ENCODE measurements at places on chromosomes 1 and 21.

DNA sequence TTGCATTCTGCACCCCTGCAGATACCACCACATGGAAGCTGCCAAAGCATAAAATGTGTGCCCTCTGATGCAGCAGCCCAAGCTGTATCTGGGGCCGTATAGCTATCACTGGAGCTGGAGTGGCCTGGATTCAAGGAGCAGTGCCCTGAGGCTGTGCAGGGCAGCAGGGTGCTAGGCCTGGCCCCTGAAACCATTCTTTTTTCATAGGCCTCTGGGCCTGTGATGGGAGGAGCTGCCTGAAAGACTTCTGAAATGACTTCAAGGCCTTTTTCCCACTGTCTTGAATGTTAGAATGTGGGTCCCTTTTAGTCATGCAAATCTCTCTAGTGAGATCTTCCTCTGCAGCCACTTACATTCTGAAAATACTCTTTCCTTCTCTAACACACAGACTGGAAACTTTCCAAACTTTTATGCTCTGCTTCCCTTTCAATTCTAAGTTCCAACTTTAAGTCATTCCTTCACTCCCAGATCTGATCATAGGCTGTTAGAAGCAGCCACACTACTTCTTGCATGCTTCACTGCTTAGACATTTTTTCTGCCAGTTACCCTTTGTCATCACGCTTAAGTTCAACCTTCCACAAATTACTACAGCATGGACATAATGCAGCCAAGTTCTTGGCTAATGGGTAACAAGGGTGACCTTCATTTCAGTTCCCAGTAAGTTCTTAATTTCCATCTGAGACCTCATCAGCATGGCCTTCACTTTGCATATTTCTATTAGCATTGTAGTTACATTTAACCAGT lies 42.4 kb downstream of the DRAM2 start:
- no peak for DNase-seq

DNA sequence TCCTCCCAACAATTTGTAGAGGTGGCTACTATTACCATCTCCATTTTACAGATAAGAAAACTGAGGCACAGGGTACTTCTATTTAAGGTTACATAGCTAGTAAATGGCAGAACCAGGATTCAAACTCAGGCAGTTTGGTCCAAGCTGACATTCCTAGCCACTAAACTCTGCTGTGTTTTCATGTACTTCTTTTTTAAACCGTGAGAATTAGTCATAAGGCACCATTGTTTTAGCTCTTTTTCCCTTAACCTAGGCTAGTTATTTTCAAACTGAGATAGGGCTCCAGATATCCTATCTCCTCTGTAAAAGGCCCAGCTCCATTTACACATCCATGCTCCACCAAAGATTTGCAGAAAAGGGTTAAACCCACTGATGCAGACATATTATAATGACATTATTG lies 92.9 kb downstream of the PTPN14 start:
- DNase-seq = no peak

- DNase-seq = peak; percentile 44
These were observed 22.5 kb downstream of the MYOG start for GRCh38 chr1:203063287-203063686.

- DNase-seq = no peak
These were observed 61.2 kb downstream of the RGS4 start for GRCh38 chr1:163130225-163130856.

DNA sequence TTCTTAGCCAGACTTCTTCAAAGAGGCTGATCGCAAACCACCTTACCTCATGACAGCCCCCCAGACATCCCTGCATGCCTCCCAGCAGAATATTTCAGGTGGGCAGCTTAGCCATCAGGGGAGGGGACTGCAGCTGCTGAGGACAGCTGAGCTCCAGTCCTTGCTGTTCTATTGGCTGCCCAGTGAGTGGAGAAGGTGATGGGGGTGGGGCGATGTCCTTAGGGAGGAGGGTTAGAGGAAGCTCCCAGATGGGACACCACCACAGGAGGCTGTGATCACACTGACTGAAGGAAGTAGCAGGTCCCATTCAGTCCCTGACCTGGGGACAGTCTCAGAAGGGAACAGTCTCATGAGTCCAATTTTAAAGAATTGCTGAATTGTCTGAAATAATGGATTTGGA lies 38.3 kb downstream of the GJA5 start:
- DNase-seq = no peak

GRCh38 chr1:13855554-13855953 lies 155.6 kb downstream of the PRDM2 start:
- no peak for DNase-seq

GRCh38 chr1:214856843-214857242 lies 225.7 kb upstream of the KCNK2 start:
- no peak for DNase-seq

DNA sequence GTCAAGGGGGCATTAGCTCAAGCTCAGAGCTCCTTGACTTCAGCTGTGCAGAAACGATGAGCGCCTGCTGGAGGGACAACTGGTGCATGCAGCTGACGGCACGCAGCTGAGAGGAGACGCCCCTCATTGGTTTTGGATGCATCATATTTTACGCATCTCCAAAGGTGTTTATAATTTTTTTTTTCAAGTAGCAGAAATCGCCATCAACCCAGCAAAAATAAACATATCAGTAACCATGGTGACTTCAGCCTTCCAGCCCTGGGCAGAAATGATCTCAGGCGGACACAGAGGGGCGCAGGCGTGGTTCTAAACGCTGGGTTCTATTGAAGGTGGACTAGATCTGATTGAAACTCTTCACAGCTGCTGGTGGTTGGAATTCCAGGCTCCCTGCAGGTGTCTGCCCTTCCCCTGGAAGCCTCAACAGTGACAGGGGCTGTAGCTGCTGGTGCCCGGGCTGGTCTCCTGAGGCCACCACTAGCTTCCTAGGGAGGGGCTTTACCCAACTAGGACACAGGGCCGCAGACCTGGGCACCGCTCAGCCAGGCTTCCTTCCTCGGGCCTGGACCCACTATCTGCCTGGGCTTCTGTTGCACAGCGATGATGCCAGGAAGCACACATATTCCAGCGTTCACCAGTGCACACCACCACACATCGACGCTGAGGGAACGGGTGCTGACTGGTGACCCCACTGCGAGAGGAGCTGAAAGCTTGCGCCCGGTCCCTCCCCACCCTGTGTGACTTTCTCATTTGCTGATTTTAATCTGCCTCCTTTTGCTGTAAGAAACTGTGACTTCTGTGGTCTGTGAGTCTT lies 63.7 kb upstream of the ABCG1 start:
- DNase-seq = no peak

DNA sequence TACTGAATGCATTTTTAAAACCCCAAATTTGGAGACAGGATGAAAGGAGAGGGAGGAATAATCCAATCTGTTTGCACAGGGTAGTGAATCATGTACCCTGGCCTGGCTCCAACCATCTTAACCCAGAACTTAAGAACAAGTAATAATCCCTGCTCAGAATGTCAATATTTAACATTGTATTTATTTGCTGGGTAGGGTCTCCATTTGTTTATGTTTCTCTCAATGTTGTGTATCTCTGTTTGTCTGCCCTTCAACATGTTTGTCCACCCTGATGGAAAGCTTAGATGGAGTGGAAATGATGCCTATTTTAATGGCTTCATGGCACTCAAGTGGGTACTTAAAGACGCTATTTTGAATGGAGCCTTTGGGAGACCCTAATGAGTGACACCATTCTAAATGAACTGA lies 54.4 kb upstream of the CDC42BPA start:
- no peak for DNase-seq

Measured in Kasumi-1 (cell line).